ENCODE measurements at places on chromosomes 3 and 15. TPM values are rescaled to one million over a fixed set of nuclear protein-coding genes. Genes with fewer than 3 reads are reported as not detected.

DNA sequence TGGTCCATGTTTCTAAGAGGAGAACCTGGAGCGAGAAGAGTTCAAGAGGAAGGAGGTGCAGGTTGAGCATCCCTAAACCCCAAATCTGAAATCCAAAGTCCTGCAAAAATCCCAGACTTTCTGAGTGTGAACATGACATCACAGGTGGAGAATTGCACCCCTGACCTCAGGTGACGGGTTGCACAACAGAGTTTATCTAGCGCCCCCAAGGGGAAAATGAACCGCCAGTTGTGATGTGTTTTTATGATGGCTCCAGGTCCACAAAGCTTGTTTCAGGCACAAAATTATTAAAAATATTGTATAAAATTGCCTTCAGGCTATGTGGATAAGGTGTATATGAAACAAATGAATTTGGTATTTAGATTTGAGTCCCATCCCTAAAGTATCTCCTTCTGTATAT lies 420.0 kb downstream of the GABRB3 start:
- DNase-seq: no peak

DNA sequence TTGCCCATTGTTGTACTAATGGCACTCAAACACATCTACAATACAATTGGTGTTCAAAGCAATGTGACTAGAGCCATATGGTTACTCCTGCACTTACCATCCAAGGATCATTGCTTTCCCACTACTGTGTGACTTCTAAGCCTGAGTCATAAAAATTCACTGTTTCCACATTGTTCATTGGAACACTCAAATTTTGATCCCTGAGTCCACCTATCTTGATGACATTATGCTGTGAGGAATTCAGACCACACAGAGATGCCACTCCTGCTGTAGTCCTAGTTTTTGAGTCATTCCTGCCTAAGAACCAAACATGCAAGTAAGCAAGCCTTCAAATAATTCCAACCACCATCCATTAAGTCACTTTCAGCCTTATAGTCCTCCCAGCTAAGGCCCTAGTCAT lies 176.2 kb downstream of the EFHB start:
- DNase-seq: no peak

DNA sequence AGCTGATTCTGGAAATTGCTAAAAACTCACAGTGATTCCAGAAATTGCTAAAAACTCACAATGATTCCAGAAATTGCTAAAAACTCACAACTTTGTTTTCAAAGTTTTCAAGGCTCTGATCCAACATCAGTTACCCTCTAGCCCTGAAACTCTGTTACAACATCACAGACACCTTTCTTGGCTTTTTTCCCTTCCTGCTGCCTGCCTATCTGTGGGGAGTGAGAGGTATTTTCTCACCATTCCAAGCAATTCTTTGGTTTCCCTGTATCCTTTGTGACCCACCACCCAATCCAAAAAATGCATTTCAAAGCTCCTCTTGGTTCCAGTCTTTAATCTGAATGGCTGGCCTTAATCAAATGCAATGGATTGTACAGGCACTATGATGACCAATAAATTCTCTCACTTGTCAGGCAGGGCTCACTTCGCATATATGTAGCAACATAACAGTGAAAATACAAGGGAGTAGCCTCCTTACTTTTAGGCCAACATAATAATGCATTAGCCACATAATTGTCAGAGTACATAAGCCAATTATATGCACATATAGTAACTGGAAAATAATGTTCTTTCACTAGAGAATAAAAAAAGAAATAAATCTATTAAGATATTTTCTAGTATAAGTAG lies 1139.0 kb downstream of the ROBO2 start:
- no peak for DNase-seq

GRCh38 chr15:63044077-63044644 lies 1.6 kb downstream of the TPM1 start:
- no peak for DNase-seq

DNA sequence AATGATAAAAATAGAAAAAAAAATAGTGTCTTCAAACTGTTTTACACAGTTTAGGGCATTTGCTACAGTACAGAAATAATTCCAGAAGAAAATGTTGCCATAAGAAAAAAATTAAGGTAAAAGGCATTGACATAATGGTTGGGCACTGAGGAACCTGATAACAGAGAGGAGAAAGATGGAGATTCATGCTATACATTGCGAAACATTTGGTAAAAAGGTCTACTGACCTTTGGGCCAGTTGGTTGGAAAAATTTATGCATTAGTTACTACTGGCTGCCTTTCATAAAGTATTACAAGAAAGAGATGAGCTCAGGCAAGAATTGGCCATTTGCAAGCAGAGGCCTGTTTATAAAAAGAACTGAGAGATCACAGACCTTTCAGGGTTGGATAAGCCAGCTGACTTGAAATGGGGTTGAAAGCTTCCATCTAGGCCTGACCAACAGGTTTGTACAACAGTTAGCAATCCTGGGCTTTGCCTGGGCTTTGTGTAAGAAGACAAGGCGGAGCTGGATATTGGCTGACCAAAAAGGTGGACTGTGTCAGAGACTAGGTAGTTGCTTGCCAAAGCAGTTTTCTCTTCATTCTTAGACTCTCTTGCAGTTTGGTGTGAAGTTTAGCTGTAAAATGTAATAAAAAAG lies 166.6 kb upstream of the MCTP2 start:
- DNase-seq: no peak

Gene C3orf49
- total RNA-seq: not detected

Gene FSTL1
- total RNA-seq: 92.0 TPM

Gene WDR93
- not detected for total RNA-seq

DNA sequence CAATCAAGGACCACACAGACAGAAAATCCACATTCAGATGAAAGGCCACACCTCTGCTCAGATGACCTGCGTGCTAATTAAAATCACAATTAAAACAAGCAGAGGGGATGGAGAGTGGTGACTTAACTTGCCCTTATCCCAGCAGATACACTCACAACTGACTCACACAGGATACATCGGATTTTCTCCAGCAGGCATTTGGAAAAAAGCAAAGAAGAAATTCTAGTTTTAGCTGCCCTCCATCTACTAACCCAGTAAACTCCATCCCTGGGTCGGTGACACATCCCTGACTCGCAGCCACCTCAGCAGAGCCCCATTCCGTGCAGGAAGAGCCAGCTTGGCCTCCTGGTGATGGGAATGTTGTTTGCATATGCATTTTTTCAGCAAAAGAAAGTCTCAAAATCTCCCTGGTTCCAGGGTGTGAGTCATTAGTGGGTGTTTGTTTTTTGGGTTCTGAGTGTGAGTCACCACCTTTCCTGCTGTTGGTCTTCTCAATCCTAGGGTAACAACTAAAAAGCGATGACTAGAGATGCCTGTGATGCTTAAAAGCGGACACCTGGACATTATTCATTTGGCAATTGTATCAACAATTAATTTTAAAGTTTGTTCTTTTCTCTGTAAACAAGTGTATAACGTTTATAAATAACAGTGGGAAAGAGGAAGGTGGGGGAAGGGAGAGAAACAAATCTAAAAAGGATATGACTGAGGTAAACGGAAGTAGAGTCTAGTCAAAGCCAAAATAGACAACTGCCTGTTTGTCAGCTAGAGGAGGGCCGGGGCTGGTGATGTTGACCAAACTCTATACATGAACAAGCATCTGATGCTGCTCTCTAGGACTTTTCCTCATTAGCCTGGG lies 49.8 kb upstream of the SLC4A7 start:
- DNase-seq: peak; percentile 29

Gene COX5A
- 437 TPM for total RNA-seq

GRCh38 chr3:65945480-65945879 lies 93.2 kb downstream of the MAGI1 start:
- DNase-seq: no peak

GRCh38 chr3:350871-351371 lies 154.4 kb downstream of the CHL1 start:
- DNase-seq: no peak

- DNase-seq: peak; percentile 69
Measured at GRCh38 chr3:179323197-179324110, 623 bp downstream of the ZNF639 start.

Gene SHISA5
- total RNA-seq: 87.4 TPM

Gene MYZAP
- 24.3 TPM for total RNA-seq

- no peak for DNase-seq
Measured at GRCh38 chr15:71812966-71813722, 2.8 kb downstream of the NR2E3 start.

GRCh38 chr15:65757256-65757655 lies 34.8 kb downstream of the DENND4A start:
- no peak for DNase-seq

- no peak for DNase-seq
Measured at GRCh38 chr3:37287776-37288175, 113.4 kb upstream of the LRRFIP2 start.

Gene SLC38A3
- not detected for total RNA-seq

Gene KCNMB2
- not detected for total RNA-seq

DNA sequence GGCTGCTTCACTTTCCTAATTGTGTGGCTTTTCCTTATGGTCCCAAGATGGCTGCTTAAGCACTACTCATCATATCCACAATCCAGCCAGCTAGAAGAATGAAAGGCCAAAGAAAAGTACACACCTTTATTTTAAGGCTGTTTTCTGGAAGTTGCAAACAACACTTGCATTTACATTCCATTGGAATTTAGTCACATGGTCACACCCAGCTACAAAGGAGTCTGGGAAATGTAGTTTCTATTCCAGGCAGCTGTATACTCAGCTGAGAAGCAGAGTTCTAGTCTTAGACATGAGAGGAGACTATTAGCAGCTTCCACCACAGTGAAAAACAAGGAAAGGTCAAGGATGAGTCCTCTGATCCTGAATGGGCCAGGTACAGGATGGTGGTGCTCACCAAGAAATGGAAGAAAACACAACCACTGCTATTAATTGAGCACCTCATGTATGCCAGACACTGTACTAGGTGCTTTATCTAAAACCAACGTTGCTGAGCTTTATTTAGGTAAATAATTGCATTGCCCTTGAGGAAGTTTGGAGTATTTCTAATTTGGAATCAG lies 28.0 kb upstream of the ATG7 start:
- no peak for DNase-seq

Gene NDN
- 21.4 TPM for total RNA-seq

GRCh38 chr3:181790561-181790960 lies 78.8 kb downstream of the SOX2 start:
- no peak for DNase-seq

Gene ZDHHC23
- total RNA-seq: 44.0 TPM

- peak; percentile 71 for DNase-seq
Measured at GRCh38 chr3:196177967-196178366, 33.2 kb downstream of the ZDHHC19 start.

- no peak for DNase-seq
Measured at GRCh38 chr3:38306941-38307340, 24.8 kb downstream of the SLC22A14 start.

- DNase-seq: no peak
Measured at GRCh38 chr3:154188846-154189245, 67.7 kb downstream of the ARHGEF26 start.

Gene FOXB1
- not detected for total RNA-seq

- no peak for DNase-seq
Measured at GRCh38 chr3:128269006-128269775, 115.9 kb downstream of the EEFSEC start.

Gene RAD51
- total RNA-seq: 1.1 TPM

DNA sequence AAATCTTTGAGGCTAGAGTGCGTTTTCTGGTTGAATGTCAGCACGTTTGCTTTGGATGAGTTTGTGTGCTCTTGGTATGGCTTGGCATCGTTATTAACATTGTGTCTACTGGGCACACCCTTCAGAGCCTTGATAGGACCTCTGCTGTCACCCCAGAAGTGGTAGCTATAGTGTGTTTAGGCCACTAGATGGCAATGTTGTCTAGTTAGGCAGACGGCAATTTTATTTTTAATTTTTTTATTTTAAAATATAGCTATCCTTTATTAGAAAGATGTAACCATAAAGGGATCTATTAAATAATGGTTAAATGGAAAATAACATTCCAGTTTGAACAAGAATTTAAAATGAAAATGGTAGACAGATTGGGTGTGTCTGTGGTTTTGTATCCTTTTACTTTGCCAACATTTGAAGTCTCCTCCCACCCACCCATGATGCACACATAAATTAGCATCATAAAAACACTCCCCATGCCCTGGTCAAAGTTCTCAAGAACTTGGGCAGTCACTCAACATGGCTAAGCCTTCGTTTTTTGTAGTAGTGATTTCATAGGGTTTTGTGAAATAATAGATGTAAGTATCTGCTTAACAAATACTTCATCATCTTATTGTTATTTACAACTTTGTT lies 200.7 kb downstream of the KCNH8 start:
- DNase-seq: no peak

Gene RLBP1
- not detected for total RNA-seq

Gene NEK10
- 3.2 TPM for total RNA-seq

DNA sequence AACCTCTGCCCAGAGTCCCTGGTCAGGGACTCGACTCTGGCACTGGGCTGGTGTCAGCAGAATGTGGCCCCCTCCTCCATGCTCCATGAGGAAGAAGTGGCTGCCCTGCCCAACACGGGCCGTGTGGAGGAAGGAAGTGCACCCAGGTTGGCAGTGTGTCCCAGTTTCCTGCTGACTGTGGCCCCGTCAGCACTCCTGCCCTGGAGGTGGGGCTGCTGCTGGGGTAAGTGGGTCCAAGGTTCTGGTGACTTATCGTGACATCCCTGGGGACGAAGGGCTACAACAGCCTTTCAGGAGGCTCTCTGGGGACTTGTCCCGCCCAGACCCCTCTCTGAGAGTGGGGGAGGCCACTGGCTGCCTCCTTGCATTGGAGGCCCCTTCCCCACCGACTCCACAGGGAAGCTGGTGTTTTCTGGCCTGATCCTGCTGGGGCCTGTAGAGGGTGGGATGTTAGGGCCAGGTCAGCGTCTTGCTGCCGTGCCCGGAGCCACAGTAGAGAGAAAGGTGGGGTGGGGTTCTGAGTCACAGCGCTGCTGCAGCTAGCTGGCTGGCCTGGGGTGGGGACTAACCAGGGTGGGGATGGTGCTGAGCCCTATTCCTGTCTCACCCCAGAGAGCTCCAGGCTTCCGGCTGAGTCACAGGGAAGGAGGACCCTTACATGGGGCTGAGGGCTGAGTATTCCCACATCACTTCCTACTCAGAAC lies 10.5 kb downstream of the SEMA4B start:
- DNase-seq: peak; percentile 90

- DNase-seq: no peak
Measured at GRCh38 chr15:41894251-41894790, 468 bp upstream of the SPTBN5 start.

GRCh38 chr3:14142567-14143270 lies 17.9 kb downstream of the TMEM43 start:
- no peak for DNase-seq

Gene CHST2
- 1.8 TPM for total RNA-seq

DNA sequence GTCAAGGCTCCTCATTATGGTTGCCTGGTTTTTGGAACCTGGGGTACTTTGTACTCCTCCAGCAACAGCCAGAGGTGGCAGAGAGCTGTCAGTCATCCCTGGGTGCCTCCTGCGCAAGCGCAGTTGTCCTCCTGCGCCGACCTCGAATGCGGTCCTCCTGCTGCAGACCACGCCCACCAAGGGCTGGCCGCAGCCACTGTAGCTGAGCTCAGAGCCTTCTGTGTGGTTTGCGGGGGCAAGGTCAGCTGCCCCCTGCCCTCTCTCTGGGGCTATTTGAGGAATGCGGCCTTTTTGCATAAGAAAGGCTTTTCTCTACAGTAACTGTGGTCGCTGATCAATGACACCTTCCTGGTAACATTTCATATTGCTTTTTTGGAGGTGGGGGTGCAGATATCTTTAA lies 131.3 kb upstream of the SNRPN start:
- no peak for DNase-seq

Gene XIRP1
- total RNA-seq: 6.0 TPM

Data from transverse colon (tissue), 4 donors.